Left colon (tissue), 2 donors: ENCODE measurements at places on chromosomes 3 and 15. TPM values are rescaled to one million over a fixed set of nuclear protein-coding genes. Genes with fewer than 3 reads are reported as not detected.
A peak's percentile ranks its signal among the peaks of the same experiment; 100 is the strongest.

Gene PTPRG
- 26.0 TPM for total RNA-seq

Gene KLHL6
- 3.6 TPM for total RNA-seq

Gene MTFMT
- total RNA-seq, result 20.7 TPM

Gene MESP2
- 0.84 TPM for total RNA-seq

Gene PIK3CA
- 18.0 TPM for total RNA-seq

Gene BTLA
- 0.27 TPM for total RNA-seq

Gene CNTN4
- total RNA-seq, result 9.1 TPM

Gene CLDN16
- total RNA-seq, result not detected

Gene SSUH2
- 1.6 TPM for total RNA-seq

Gene SLC12A1
- not detected for total RNA-seq

- DNase-seq, result no peak
Observed at GRCh38 chr3:54527953-54528352, 399.9 kb downstream of the LRTM1 start.

DNA sequence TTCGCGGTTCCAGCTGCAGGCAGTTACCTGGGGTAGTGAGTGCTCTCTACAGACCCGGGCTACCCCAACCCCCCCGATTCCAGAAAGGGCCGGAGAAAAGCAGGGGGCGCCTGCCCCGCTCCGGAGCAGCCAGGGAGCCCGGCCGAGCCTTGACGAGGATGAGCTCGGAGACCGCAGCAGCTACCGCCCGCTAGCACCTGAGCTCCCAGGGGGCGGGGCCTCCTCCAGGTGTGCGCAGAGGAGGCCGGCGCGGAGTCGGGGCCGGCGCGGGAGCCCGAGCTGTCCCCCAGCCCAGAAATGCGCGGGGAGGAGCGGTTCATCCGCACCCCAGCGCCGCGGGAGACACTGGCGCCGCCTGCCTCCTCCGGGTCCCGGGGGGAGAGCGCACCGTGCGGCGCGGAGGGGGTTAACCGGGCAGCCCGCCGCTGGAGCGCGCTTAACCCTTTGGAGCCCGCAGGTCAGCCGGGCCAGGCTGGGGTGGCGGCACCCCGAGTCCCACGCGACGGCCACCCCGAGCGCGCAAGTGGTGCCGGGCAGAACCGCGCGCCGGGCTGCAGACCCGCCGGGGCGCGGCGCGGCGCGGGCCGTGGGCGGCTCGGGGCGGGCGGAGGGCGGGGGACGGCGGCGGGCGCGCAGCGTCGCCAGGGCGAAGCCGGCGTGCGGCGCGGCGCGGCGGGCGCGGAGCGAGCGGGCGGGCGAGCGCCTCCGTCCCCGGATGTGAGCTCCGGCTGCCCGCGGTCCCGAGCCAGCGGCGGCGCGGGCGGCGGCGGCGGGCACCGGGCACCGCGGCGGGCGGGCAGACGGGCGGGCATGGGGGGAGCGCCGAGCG, at the start of gene CACNA1D:
Gene CACNA1D, plus strand, starts transcription at position 649 of the 829 bp plus-strand sequence. CDS start 556 bp downstream, outside the sequence.
- DNase-seq, result peak; percentile 80

- no peak for DNase-seq
Observed at GRCh38 chr3:194007592-194008337, 128.2 kb upstream of the HES1 start.

DNA sequence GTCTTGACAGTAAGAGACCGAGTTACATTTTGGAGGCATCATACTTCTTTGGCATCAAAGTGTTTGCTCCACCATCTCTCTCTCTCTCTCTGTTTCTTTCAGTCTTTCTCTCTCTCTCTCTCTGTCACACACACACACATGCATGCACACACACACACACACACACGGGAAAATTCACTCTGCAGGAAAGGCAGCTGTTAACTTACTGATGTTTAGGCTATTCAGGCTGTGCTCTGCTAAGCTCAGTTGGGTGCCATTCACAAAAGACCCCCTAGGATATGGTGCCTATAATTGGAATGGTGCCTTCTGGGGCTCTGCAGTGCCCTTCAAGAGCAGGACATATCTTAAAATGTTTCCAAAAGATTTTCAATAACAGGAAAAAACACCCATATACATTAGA, 78.2 kb downstream of the KCNH8 start:
- no peak for DNase-seq

DNA sequence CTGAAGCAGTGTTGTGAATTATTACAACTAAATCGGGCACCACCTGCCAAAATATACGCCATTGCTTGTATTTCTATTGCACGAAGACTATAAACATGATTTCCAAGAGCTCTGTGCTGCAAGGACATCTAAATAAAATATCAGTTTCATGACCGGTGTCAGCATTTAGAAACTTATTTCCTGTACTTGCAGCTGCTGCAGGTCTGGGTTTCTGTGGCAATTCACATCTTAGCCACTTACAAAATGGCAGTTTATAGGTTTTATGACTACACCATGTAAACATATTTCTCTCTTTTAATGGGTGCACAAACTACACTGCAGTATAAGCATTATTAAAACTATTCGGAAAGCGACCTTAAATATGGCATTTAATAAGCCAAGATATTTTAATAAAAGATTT, 359.4 kb downstream of the VPS13C start:
- no peak for DNase-seq

DNA sequence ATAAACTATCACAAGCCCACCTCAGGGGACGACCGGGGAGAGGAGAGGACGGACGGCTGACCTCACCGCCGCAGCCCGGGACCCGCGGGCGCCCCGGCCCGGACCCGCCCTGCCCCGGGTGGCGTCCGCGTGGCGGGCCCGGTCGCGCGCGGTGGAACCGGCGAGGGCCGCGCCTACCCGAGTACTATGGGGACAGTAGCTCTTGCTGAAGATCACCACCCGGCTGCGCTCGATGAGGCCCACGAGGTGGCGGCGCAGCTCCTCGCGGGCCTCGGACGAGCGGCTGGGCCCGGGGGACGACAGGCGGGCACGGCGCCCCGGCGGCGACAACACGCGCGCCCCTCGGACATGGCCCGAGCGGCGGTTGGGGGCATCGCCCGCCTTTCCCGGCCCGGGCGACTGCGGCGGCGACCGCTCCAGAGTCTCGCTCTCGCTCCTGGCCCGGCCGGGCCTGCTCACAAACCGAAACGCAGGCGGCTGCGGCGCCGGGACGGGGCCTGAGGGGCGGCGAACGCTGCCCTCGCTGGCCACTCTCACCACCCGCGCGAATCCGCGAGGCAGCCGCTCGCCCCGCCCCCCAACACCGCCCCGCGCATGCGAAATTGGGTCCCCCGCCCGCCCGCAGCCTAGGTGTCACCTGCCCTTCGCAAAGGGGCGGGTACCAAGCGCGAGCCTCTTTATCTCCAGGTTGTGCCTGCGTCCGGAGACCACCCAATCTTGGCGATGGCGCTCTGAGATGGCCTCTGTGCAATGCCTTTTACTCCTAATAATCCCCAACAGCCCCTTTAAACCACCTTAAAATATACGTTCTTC, at the start of gene TXNRD3:
Gene TXNRD3, minus strand, starts transcription at position 554 of the 813 bp plus-strand sequence.
- peak; percentile 91 for DNase-seq

- DNase-seq, result no peak
Observed at GRCh38 chr15:87038404-87038803, 958.7 kb downstream of the AGBL1 start.

- no peak for DNase-seq
Observed at GRCh38 chr3:73592154-73593144, 32.3 kb downstream of the PDZRN3 start.

- no peak for DNase-seq
Observed at GRCh38 chr3:10928407-10928960, 64.1 kb upstream of the SLC6A1 start.

- DNase-seq, result no peak
Observed at GRCh38 chr15:88745696-88746095, 57.5 kb upstream of the ACAN start.

GRCh38 chr15:29556380-29556779, 265.9 kb downstream of the TJP1 start:
- DNase-seq, result no peak

DNA sequence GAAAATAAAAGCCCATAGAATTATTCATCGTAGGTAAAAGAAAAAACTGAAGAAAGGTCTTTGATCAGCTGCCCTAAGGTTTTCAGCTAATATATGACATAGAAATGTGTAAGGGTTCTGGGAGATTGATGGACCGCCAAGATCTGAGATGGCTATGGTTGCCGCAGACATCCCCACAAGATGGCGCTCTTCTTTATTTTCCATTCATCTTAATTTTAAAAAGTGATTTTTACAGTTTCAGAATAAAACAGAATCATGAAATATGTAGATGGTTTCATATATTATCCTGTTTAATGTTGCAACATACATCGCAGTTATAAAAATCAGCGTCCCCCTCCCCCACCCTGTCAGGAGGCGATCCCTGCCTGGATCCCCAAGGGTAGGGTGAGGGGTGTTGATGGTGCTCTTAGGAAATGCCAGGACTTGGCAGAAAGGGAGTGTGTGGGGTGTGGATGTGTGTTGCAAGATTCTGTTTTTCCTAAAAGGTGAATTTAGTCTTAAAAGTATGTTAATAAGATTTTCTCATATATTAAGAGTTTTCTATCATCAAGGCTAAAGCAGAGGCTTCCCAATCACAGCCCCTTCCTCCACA, 68.8 kb downstream of the ANXA2 start:
- DNase-seq, result peak; percentile 26

GRCh38 chr15:92087211-92087610, 233.7 kb downstream of the SLCO3A1 start:
- DNase-seq, result no peak

GRCh38 chr15:48112242-48112641, 8.5 kb upstream of the SLC24A5 start:
- peak; percentile 8 for DNase-seq

DNA sequence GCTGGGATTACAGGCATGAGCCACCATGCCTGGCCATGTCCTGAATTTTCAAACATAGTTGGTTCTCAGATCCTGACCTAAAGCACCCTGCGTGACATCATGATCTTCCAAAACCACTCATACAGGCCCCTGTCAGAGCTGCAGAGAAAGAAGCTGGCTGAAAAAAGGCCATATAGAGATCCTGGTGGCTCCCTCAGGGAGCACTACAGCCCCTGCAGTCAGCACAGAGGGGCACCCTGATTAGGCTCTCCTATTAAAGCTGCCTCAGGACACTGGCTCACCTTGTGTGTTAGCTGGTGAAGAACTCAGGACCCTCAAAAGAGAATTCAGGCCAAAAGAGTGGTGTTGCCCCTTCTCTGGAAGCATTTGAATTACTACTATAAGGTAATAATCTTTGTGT, 249.7 kb upstream of the MCTP2 start:
- DNase-seq, result no peak

- no peak for DNase-seq
Observed at GRCh38 chr3:172246107-172246844, 202.0 kb downstream of the GHSR start.

GRCh38 chr15:90654233-90655136, 62.7 kb upstream of the BLM start:
- no peak for DNase-seq

DNA sequence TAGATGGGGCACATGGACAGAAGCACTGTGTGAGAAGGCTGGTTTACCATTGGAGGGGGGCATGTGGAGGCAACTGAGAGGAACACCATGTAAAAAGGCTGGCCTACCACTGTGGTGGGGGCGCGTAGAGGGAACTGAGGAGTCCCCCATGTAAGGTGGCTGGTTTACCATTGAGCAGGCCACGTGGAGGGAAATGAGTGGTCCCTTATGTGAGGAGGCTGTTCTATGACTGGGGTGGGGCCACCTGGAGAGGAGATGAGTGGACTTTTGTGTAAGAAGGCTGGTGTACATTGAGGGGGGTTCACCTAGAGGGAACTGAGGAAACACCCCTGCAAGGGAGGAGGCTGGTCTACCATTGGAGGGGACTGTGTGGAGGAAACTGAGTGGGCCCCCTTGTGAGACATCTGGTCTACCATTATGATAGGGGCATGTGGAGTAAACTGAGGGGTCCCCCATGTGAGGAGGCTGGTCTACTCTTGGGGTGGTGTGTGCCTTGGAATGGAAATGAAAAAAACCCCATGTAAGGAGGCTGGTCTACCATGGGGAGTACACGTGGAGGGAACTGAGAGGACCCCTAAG, 156.9 kb downstream of the FBLN2 start:
- DNase-seq, result no peak

- DNase-seq, result no peak
Observed at GRCh38 chr3:194584320-194584776, 48.9 kb downstream of the TMEM44 start.

DNA sequence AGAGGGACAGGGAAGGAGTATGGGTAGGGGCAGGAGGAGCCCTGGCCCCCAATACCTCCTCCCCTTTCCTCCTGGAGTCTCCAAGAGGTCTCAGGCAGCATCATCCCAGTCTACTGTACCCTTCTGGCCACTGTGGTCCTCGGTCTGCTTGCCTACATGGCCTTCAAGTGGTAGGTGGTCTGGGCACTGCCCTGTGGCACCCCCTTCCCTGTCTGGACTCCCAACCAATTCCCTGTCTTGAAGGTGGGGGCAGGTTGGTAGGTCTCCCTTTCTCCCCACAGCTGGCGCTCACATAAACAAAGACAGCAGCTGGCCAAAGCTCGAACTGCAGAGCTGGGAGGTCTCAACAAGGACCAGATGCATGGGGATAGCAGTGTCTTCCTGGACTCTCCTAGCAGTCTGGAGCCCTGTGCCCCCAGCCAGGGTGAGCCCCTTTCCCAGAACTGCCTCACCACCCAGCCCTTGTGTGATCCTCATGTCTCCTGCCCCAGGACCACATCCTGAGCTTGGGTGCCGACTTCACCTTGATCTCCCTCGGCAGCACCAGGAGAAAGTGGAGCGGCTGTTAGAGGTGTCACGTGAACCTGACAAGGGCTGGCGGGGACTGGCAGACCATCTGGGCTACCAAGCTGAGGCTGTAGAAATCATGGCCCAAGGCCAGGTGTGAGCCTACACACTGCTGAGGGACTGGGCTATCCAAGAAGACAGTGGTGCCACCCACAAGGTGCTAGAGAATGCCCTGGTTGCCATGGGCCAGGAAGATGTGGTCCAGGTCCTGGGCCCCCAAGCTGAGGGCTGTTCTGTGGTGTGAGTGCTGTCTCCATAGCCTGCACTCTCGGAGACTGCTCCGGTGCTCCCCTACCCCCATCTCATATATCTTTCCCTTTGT, 33.1 kb downstream of the NBEAL2 start:
- DNase-seq, result no peak

DNA sequence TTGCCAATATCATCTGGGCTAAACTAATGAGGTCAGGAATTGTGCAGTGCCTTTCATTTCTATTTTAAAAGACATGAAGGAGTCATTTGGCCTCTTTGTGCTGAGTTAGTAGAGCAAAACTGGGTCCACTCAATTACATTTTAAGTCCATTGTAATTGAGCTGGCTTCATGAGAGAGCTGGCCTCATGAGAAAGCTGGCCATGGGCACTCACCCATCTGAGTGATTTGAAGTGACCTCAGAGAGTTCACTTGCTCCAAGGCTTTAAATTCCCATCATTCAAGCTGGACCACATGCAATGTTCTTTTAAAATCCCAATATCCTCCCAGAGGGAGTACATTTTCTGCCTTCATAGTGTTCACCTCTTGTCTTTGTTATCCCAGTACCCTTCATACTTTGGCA, 335.9 kb upstream of the WNT5A start:
- DNase-seq, result no peak

GRCh38 chr3:94673876-94674275, 611.0 kb downstream of the NSUN3 start:
- DNase-seq, result no peak

- DNase-seq, result no peak
Observed at GRCh38 chr15:31306426-31307269, 20.0 kb upstream of the KLF13 start.

- no peak for DNase-seq
Observed at GRCh38 chr3:53772562-53772961, 73.7 kb downstream of the CHDH start.
